ENCODE measurements at places on chromosomes 11 and 22.

GRCh38 chr11:19715373-19715772 is 2.7 kb downstream of the NAV2 start:
- no peak for DNase-seq

- no peak for DNase-seq
These were observed 650 bp upstream of the NUP50 start for GRCh38 chr22:45163099-45163450.

- DNase-seq: no peak
These were observed 33.2 kb downstream of the CSF2RB start for GRCh38 chr22:36946421-36947158.

- DNase-seq: no peak
These were observed 38.6 kb upstream of the NOX4 start for GRCh38 chr11:89529626-89530380.

GRCh38 chr11:59135648-59136461 is 6.8 kb upstream of the FAM111A start:
- no peak for DNase-seq

GRCh38 chr11:111520560-111520959 is 6.0 kb downstream of the HOATZ start:
- no peak for DNase-seq

DNA sequence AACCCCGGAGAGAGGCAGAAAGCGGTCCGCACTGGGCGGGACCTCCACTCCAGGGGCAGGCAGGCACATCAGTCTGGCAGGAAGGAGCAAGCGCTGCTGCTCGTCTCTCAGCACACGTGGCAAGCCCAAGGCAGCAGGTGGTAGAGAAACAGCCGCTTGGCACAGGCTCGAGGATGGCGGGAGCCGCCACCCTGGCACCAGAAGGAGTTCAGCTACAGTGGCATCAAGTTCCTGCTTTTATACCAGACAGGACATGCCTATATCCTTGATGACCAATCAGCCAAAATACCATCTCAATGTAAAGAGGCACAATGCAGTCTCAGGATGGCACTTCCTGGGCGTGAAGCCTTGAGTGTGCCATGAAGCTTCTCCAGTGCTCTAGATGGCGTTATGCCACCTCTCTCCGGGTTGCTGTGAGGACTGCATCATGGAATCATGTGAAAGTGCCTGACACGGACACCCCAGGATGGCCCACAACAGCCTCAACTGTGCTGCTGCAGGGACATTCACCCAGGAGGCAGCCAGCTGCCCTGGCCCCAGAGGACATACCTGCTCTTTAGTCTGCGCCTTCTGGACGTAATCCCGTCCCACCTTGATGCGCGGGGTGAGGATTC is 64.8 kb downstream of the APOL1 start:
- no peak for DNase-seq
